Epithelial cell of umbilical artery (primary cell): ENCODE measurements at places on chromosomes 5 and 9. TPM values are rescaled to one million over a fixed set of nuclear protein-coding genes. Genes with fewer than 3 reads are reported as not detected.

Gene OSMR
- total RNA-seq: 21.4 and 29.9 TPM in 2 replicates

Gene OR1L1
- not detected in 2 replicates for total RNA-seq

Gene ADCY2
- not detected in 2 replicates for total RNA-seq

Gene SMIM23
- total RNA-seq: not detected in 2 replicates

Gene ARID3C
- under 0.01 and 0.30 TPM in 2 replicates for total RNA-seq

Gene CHSY3
- 21.9 and 38.0 TPM in 2 replicates for total RNA-seq

Gene PCDHGB7
- 2.9 and 3.3 TPM in 2 replicates for total RNA-seq

Gene LCN12
- total RNA-seq: not detected in 2 replicates

Gene GIN1
- 3.2 and 6.5 TPM in 2 replicates for total RNA-seq

Gene ADAMTSL1
- total RNA-seq: 20.1 and 25.1 TPM in 2 replicates

Gene SCGB3A2
- total RNA-seq: not detected in 2 replicates

Gene PRUNE2
- total RNA-seq: 3.2 and 9.0 TPM in 2 replicates

Gene OMD
- not detected in 2 replicates for total RNA-seq
